ENCODE measurements at places on chromosomes 2 and 18.

DNA sequence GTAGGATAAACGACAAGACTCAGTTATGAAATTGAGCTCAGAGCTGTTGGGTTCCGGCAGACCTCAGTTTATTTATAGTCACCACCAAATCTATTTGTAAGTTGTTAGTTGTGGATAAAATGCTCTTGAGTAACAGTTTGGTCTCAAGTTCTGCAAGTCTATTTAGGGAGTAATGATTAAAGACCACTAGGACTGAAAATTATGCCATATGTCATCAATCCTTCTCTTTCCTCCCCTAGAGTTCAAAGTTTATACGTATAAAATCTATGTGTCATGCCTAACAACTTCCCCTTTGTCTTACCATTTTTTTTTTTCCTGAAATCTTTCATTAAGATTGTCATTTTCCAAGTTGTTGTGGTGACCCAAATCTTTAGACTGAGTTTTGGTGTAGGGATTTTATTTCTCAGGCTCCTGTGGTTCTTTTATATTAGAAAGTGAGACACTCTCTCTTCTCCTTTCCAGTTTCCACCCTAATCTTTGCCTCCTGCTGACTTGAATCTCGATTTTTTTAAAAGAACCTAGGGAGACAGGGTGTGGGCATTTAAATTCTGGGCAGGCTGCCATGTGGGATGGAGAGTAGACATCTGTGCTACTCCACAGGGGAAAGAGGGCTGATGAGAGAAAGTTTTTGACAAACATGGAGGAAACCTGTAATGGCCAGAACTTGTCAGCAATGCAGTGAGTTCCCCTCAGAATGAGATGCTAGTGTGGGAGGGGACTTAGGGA is 51.0 kb downstream of the LAMA3 start:
- DNase-seq: peak; percentile 25

DNA sequence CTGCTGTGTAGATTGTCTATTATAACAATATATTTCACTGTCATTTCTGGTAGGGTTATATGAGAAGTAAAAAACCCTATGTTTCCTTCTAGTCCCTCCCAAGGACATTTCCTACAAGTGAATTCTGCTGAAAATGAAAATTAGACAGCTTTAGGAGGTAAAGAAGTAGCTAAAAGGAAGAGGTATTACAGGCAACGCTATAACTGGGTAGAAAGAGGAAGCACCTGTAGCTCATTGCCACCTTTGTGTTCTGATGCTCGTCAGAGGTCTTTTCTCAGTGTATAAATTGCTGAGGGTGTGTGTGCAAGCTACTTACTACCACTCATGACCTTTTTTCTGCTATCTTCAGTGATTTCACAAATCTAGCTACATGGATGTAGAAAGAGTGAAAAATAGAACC is 1.4 kb downstream of the DNAJC10 start:
- no peak for DNase-seq

GRCh38 chr2:225599856-225600255 is 200.3 kb downstream of the NYAP2 start:
- no peak for DNase-seq

- no peak for DNase-seq
Observed at GRCh38 chr18:46759890-46760289, 3.0 kb upstream of the ST8SIA5 start.

DNA sequence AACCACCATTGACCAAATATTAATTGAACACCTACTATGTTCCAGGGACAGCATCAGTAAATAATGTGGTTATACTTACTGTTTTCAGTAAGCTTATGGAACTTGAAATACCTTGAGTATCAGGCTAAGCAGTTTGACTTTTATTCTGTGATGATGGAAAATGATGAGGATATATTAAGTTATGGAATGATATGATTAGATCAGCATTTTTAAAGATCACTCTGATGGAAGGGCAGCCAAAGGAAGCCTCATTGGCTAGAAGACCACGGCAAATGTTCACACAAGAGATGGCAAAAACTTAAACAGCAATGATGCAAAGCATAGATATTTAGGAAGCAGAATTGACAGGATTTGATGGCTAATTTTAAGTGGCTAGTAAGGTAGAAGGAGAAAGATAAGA is 266.9 kb upstream of the DPP10 start:
- DNase-seq: no peak

- DNase-seq: peak; percentile 44
Observed at GRCh38 chr18:14086458-14087231, 45.6 kb downstream of the ZNF519 start.

DNA sequence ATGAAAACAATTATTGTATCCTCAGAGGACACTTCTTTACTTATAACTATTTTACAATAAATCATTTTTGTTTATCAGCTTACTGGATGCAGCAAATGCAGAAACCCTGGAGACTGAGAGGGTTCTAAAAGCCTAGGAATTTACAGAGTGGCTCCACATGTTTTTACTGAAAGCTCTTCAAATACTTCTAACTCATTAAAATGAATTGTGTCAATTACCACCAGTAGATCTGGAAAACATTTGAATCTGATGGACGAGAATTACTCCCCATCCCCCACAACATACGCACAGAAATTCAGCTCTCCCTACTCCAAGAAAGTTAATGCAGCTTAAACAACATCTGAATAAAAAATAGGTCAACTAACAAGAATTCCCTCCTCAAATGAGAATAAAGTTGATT is 319.8 kb upstream of the FIGN start:
- DNase-seq: no peak

Data from AG10803 (cell line).